Skin of body (tissue), 3 donors: ENCODE measurements at places on chromosomes 5 and 9.
A peak's percentile ranks its signal among the peaks of the same experiment; 100 is the strongest.

- no peak for DNase-seq
These were observed 44.4 kb downstream of the MUSK start for GRCh38 chr9:110712955-110713354.

- DNase-seq = no peak
These were observed 140.1 kb upstream of the ABCA1 start for GRCh38 chr9:105067895-105068580.

- DNase-seq = no peak
These were observed 80.5 kb downstream of the DAB2IP start for GRCh38 chr9:121731919-121732318.

DNA sequence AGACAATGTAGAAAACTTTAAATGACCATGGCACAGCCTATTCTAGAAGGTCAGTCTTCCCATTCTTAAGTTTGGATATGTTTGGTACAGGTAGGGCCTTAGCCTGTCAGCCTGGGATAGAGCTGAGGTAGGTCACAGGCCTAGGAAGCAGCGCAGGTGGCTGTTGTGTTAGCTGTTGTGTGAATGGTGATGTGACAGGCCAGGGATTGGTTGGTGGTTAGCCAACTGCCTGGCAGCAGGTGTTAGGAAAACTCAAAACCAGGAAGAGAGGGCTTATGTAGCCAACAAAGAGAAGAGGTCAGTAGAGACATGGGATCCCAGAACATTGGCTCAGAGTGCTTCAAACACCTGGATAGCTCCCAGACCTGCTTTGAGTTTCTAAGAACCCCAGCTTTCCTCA, 84.2 kb downstream of the FBXO38 start:
- DNase-seq = no peak

DNA sequence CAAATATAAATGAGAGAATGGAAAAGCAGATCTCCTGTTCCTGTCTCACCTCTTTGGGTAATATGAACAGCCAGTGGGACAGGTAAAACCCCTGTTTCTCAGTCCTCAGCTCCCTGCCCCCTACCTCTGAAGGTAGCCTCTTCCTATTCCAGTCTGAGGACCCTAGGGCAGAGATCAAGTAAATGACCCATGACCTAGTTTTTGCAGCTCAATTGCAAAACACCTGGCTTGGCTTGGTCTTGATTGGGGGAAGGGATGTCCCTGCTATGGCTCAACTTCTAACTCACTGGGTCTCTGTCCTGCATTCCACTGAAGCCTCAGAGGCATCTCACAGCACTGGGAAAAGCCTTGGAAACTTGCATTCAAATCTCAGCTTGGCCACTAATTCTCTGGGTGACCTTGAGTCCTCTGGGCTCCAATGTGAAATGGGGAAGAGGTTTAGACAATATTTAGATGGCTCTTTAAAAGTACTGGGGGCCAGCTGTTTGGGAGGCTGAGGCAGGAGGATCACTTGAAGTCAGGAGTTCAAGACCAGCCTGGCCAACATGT, 1.6 kb upstream of the GALT start:
- no peak for DNase-seq

DNA sequence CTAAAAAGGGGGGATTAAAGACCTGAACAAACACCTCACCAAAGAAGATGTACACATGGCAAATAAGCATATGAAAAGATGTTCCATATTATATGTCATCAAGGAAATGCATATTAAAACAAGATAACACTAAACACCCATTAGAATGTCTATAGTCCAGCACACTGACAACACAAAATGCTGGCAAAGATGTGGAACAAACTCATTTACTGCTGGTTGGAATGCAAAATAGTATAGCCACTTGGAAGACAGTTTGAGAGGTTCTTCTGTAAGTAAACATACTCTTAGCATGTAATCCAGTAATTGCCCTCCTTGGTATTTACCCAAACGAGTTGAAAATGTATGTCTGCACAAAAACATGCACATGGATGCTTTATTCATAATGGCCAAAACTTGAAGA, 73.6 kb downstream of the RGMB start:
- DNase-seq = no peak

DNA sequence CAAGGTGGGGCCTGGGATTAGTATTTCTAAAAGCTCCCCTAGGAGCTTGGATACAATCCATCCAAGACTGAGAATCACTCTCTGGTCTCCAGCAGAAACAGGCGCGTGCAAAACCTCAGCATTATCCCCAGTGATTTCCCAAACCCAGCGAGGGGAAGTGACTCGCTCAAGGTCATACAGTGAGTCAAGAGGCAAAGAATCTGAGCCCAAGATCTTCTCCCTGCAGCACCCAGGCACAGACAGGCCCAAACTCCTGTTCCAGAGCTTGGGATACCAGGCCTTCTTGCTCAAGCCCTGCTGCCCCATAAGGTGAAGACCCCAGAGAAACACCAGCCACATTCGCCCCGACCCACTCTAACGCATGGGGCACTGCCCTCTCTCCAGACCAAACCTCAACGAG, 33.2 kb downstream of the SHB start:
- no peak for DNase-seq

- peak; percentile 85 for DNase-seq
These were observed 55.2 kb upstream of the ADRA1B start for GRCh38 chr5:159861086-159861485.

GRCh38 chr9:133955821-133956411, 36.2 kb downstream of the VAV2 start:
- peak; percentile 34 for DNase-seq
